ENCODE measurements at places on chromosomes 13 and 19. TPM values are rescaled to one million over a fixed set of nuclear protein-coding genes. Genes with fewer than 3 reads are reported as not detected.

- DNase-seq, result no peak
Observed at GRCh38 chr19:45650722-45651121, 11.5 kb upstream of the EML2 start.

TNFSF9 gene
- 0.39 TPM for polyA plus RNA-seq

DNA sequence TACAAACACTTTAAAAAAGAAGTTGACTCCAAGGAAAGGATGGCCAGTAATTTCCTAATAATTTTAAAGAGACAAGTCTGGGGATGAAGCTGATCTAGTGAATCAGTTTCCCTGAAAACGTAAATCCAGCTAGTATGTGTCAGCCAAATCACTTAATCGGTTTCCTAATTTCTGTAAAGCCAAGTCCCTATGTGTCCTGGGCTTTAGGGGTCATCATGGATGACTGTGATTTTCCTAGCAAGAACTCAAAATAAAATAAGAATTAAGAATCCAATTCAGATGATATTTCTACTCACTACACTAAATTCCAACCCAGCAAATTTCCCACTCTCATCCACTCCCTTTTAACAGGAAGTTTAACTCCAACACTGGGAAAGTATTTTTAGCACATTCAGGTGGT lies 35.9 kb downstream of the ELF1 start:
- DNase-seq, result no peak

GRCh38 chr13:112441226-112441625 lies 65.1 kb downstream of the SPACA7 start:
- DNase-seq, result no peak

All from left renal cortex interstitium (tissue), 4 donors.